ENCODE measurements at places on chromosomes 1 and 21.

- no peak for DNase-seq
Measured at GRCh38 chr1:223429821-223430220, 36.6 kb downstream of the CCDC185 start.

DNA sequence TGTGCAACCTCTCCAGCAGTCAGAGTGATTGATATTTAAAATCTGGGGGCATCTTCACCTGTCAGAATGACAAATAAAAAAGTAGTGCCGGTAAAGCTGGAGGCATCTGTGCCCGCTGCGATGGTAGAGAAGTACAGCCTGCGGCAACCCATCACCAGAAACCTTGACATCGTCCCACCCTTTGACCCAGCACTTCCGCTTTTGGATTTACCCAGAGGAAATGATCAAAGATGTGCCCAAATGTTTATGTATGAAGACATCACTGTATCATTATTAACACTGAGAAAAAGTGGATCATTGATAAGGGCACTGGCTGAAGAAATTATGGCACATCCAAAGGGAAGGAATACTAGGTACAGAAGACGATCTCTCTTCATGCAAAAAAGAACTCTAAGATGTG lies 96.0 kb downstream of the PGBD5 start:
- no peak for DNase-seq

DNA sequence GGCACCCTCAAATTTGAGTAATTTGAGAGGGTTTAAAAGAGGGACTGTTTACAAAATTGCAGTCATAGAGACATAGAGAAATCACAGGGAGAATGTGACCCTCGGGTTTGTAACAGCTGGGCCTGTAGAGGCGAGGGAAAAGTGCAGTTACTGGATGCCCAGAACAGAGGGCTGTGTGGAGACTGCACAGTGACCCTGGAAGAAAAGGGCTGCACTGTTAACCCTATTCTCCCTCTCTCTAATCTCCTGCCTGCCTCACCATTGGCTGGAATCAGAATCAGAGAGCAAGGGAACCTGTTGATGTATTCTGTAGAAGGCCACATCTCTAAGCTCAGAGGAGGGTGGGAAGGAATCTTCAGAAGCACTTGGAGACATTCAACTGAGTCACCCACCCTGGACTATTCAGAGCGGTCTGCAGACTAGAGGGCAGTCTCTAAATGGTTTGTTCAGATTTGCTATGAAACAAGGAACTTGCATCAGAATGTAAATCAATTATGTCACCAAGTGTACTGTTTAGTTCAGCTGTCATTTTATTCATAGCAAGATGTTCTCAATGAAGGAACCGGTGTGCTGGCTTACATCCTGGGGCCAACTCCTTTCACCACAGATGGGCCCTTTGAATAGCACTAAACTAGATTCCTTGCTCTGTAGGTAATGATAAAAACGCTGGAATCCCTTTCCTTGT lies 132.2 kb upstream of the HOOK1 start:
- no peak for DNase-seq

DNA sequence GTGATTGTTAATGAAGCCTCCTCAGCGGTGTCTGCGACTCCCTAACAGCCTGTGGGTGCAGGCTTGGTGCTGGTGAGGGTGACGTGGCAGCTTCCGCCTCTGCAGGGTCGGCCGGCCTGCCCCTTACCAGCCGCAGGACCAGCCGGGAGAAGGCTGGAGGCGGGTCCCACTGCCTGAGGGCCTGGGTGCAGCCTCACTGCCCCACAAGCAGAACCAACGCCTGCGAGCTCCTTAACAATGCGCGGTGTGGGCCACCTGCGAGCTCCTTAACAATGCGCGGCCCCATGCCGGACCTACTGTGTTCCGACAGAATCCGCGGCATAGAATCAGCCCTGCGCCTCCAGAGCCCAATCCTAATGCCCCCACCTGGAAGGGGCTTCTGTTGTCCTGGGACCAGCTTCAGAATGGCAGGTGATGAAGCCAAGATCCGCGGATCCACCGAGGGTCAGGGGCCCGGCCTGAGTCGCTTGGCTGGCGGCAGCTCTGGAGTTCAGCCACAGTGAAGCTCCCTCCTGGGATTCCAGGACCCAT lies 54.4 kb upstream of the AJAP1 start:
- no peak for DNase-seq

- no peak for DNase-seq
Measured at GRCh38 chr21:38831526-38832467, 26.1 kb downstream of the ETS2 start.

Data from activated CD8-positive, alpha-beta memory T cell treated with anti-CD3 and anti-CD28 coated beads for 1 hour (primary cell).